NCI-H748 treated with DMSO at 0.1 percent for 48 hours (cell line): ENCODE measurements at places on chromosomes 7 and 10.
A peak's percentile ranks its signal among the peaks of the same experiment; 100 is the strongest.

DNA sequence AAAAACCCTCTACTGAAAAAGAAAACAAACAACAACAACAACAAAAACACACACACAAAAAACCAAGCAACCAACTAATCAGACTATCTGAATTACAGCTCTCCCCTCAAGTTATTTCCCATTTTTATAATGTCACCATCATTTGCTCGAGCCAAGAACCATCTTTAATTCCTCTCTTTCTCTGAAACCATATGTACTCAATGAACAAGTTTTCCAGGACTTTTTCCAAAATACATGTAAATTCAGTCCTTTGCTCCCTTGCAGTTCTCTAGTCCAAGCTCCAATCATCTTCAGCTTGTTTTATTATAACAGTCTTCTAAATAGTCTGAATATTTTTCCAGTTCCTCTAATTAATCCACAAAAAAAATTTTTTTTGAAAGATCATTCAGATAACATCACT, 506.0 kb downstream of the NXPH1 start:
- no peak for DNase-seq

- no peak for DNase-seq
These were observed 1034.5 kb upstream of the PHF14 start for GRCh38 chr7:9939176-9939575.

- DNase-seq, result no peak
These were observed 124.2 kb upstream of the BMPER start for GRCh38 chr7:33781167-33781566.

DNA sequence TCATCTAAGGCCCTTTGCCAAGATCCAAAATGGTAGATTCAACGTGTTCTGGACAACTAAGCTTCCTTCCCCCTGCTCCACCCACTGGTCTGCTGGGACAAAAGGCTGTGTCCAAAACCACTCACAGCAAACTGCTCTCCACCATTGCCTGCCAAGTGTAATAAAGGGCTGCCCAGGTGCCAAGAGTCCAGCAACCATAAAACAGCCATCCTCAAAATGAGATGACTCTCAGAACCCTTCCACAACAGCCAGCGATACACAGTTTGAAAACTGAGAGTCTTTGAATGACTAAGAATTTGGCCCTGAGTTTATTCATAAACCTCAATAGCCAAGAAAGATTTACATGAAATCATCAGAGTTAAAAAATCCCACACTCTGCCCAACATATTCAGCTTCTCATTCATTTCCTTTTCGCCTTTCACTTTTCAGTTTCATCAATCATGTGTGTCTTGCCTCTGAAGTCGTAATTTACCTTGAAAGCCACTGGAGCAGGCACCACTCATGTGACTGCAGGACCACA, 658.1 kb upstream of the MGMT start:
- no peak for DNase-seq

- DNase-seq, result no peak
These were observed 213.0 kb downstream of the PTPRN2 start for GRCh38 chr7:158374586-158374985.

GRCh38 chr10:97366572-97366971, 32.0 kb upstream of the FRAT2 start:
- DNase-seq, result no peak

DNA sequence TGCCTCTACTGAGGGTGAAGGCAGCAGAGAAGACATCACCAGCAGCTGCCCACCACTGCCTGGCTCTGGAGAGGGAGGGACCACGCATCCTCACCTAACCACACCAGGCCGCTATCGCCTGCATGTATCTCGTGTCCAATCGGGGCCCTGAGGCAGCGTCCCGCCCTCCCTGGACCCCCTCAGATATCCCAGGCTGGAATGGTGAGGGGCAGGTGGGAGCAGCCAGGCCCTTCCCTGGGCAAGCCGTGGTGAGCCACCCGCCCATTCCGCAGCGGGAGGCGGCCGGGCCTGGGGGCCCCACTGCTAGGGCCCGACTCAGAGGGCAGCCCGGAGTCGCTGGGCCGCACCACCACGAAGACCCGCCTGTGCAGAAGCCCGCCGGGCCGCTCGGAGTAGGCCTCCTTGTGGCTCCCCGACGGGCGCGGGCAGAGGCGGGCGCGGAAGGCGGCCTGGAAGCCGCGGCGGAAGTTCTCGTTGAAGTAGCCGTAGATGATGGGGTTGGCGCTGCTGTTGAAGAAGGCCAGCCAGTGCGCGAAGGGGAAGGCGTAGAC, 21.6 kb upstream of the PPA1 start:
- no peak for DNase-seq

DNA sequence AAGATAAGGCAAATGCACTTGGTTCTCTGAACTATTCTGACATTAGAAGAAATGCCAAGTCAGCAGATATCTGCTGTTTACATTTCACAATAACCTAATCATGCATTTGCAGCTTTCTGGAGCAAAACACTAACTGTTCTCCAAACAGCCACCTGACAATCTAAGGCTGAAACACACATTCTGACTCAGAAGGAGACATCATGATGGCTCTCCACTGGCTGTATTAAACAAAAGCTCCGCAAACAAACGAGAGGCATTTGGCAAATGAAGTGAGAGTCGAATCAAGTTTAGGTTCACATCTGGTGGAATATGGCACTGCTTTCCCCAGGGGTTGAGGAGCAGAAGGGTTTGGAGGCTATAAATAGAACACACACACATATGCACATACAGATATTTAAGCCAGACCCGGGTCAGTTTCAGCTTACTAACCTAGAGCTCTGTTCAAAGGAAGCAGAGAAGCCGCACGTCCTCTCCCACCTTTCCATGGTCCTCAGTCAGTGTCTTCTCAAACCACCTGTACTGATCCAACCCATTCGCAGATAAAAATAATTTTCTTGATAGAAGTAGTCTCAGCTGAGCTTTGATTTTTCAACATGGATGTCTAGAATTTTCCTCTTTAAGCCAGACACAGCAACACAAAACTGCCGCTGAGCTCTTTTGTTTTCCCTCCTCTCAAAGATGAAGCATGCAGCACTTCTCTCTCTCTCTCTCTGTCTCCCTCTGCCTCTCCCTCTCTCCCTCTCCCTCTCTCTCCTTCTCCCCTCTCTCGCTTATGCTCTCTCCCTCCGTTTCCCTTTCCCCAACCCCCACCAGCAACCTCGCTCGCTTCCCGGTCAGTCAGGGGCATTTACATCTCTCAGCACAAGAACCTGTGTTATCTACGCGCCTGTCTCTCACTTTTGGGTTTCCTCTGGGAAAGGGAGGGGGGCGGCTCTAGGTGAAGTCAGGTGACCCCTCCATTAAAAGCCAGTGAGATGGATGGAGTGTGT, 682.8 kb downstream of the MAGI2 start:
- peak; percentile 22 for DNase-seq

- DNase-seq, result no peak
These were observed 196.0 kb downstream of the KCNMA1 start for GRCh38 chr10:77441353-77442166.

DNA sequence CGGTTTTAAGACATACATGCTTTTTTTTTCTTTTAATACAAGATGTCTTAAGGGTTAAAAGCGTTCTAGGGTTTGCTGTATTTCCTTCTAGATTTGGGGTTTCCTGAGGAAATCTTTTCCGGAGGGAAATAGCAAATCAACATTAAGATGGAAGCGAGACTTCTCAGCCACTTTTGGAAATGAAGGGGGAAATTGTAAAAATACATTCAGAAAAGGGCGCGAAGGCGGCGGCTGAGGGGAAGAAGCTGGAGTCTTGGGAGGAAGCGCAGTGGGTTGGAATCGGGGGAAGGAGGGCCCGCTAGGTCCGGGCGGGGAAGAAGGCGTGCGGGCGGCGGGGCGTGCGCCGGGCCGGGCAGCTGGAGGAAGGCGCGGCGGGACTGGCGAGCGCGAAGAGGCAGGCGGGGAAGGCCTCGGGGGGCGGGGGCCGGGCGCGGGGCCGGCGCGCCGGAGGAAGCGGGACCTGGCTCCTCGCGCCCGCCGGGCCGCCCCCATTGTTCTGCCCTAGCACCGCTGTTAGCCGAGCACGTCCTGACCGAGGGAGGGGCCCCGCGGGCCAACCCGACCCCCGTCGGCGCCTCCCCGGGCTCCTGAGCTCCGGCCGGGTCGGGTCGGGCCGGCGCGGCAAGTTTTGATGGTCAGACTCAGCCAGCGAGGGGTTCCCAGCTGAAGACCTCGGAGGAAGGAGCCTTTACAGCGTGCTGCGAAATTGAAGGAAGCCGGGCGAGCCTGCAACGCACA, 1.5 kb upstream of the SKIDA1 start:
- peak; percentile 44 for DNase-seq

- no peak for DNase-seq
These were observed 36.3 kb downstream of the CSTF2T start for GRCh38 chr10:51663086-51663485.

GRCh38 chr10:42304341-42304740, 334.0 kb downstream of the ZNF33B start:
- DNase-seq, result no peak

DNA sequence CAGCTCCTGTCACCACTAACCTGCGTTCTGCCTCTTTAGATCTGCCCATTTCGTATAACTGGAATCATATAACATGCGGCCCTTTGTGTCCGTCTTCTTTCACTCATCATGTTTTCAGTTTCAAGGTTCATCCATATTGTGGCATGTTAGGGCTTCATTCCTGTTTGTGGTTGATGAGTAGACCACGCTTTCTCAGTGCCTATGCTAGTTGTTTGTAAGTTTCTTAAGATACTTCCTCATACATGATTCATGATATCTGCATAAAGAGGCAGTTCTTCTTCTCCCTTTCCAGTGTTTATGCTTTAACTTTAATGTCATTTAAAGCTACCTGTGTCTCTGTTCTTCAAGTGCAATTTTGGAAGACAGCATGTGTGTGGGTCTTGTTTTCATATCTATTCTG, 79.5 kb upstream of the FAM20C start:
- no peak for DNase-seq

DNA sequence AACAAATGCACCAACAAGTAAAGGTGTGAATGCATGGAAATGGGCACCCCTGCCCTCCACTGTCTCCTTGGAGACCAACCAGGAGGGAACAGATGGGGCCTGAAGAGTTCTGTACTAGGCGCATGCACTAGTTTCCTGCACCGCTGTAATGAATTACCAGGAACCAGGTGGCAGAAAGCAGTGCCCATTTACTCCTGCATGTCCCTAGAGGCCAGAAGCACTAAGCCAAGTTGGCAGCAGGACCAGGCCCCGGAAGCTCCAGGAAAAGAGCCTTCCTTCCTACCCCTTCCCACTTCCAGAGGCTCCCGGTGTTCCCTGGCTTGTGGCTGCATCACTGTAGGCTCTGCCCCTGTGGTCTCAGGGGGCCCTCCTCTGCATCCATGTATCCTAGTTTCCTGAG, 237.5 kb upstream of the PPP2R2D start:
- DNase-seq, result no peak

DNA sequence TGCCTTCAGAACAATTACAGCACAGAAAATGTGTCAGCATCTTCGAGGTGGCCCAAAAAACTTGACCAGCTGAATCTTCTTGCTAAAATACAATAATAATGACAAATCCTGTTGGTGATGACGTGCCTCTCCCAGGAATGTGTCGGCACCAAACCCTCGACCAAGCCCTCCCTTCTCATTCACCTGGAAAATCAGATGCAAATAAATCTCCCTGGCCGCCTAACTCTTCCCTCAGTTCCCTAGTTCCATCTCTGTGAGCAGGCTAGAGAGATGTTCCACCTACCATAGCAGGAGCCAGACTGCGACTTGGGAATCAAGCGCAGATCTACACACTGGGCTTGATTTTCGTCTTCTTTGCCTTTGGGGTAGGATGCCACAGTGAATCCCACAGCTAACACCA, 4.1 kb downstream of the PRSS1 start:
- DNase-seq, result no peak

DNA sequence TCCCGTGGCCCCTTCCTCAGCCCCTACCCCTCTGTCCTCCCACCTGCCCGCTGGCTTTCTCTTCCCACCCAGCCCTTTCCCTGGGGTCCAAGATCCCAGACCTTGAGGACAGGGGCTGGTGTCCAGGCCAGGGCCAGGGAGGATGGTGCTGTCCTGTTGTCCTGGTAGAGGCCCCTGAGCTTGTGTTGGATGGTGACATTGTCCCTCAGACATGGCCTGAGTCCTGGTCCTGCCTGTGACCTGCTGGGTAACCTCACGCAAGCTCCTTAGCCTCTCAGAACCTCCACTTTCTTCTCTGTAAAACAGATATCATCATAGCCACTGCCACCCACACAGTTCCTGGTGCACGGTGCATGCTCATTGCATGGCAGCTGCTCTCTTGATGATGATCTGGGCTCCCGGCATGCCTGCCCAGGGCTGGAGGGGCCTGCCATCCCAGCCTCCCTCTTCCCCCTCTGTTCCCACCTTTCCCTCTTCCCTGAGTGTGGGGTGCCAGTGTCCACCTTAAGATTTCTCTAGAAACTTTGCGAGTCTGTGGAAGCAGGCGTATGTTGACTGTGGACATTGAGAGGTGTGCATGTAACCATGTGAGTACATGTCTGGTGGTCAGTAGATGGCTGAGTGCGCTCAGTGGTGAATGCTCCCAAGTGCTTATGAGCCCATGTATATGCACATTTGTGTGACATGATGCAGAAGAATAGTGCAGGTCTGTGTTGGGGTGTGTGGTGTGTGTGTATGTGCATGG, 60.4 kb downstream of the NEURL1 start:
- DNase-seq, result no peak

GRCh38 chr10:17425584-17426262, 28.7 kb downstream of the ST8SIA6 start:
- no peak for DNase-seq

GRCh38 chr7:157394246-157395191, 57.7 kb downstream of the DNAJB6 start:
- DNase-seq, result no peak

GRCh38 chr10:78964952-78965633, 103.7 kb upstream of the ZMIZ1 start:
- no peak for DNase-seq

GRCh38 chr7:28984631-28985030, 26.5 kb upstream of the TRIL start:
- DNase-seq, result no peak

DNA sequence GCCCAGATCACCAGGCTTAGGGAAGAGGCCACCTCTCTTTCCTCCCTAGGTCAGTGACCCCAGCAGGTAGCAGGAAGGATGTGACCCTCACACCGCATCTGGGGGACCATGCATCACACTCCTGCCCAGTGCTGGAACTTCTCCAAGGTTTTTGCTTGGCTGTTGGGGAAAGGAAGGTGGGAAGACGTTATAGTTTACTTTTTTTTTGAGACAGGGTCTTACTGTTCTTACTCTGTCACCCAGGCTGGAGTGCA, 8.6 kb downstream of the ZCCHC24 start:
- no peak for DNase-seq

- DNase-seq, result no peak
These were observed 118.2 kb downstream of the HBP1 start for GRCh38 chr7:107286751-107287621.

GRCh38 chr7:128003167-128003566, 28.1 kb downstream of the LRRC4 start:
- no peak for DNase-seq
